HT1080 (cell line): ENCODE measurements at places on chromosomes 2 and 18. TPM values are rescaled to one million over a fixed set of nuclear protein-coding genes. Genes with fewer than 3 reads are reported as not detected.

TTC31 gene
- 18.7 and 26.0 TPM in 2 replicates for total RNA-seq

DNA sequence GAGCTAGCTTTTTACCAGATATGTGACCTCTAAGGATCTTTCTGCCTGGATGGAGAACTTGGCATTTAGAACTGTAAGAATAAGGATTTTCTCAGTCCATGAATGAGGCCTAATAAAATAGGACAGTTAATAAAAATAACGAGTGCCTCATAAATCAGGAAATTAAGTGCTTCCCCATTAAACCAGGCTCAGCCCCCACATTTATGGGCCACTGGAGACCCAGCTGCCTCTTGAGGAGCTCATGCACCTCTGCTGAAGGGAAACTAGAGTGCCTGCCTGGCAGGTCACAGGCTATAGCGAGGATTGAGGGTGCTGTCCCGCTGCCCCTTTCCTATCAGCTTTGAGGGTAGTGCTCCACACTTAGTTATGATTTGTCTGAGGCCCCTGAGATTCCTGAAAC is 158.0 kb downstream of the ALK start:
- DNase-seq: no peak

DNA sequence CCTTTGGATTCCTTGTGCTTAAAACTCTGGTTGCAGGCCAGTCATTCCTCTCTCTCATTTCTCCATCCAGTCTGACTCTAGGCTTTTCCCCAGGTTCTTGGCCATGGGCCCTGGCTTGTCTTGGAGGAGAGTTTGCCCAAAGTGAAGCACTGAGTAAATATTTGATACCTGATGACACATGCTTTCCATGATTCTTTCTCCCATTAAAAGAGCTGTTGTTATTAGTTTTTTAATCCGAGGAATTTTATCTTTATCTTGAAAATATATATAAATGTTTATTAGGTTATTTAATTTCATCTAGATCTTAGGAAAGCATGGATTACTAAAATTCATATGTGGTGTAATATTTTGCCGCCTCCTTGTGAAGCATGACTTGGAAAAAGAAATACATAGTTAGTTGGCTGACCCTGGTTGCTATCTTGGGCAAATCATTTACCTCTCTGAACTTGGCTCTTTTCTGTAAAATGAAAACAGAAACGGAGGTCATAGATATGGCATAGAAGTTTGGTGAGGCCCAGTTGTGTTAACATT is 650.1 kb downstream of the SLC4A3 start:
- peak; percentile 64 for DNase-seq

- DNase-seq: no peak
Observed at GRCh38 chr18:78378983-78379382, 600.6 kb upstream of the SALL3 start.

GRCh38 chr2:22634167-22634566 is 750.8 kb upstream of the KLHL29 start:
- DNase-seq: no peak

HAAO gene
- total RNA-seq: not detected in 2 replicates

TMEM247 gene
- total RNA-seq: not detected in 2 replicates

DNA sequence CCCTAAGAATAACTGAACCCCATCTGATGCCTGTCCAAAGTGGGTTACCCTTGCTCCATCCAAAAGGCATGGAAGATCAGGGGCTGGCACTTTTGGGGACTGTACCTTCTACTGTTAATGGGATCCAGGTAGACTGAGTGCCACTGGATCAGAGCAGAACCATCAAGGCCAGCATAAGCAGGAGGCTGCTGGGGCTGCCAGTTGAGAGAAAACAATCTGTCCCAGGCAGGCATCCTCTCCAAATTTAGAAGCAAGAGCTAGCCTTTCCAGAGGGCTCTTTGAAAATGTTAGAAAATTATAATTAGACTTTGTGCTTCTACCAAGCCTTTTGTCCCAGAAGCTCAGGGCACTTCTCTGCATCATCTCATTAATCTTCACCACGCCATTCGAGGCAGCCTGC is 245.6 kb downstream of the CDH20 start:
- DNase-seq: no peak

DNA sequence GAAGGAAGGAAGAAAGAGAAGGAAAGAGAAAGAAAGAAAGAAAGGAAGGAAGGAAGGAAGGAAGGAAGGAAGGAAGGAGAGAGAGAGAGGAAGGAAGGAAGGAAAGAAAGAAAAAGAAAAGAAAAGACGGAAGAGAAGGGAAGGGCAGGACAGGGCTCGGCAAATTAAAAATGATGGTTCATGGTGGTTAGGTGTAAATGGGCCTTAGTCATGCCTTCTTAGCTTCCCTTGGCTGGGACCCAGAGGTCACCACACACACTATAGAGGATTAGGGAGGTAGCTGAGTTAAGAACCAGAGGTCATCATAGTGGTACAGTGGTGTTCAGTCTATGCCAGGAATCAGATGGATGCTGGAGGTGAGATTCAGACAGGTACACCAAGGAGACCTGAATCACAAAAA is 9.3 kb upstream of the ATL2 start:
- peak; percentile 52 for DNase-seq

GRCh38 chr2:192072261-192072660 is 122.5 kb downstream of the TMEFF2 start:
- no peak for DNase-seq

TMEM17 gene
- total RNA-seq: 3.9 and 4.1 TPM in 2 replicates

IHH gene
- not detected in 2 replicates for total RNA-seq
